ENCODE measurements at places on chromosomes 11 and 22.
A peak's percentile ranks its signal among the peaks of the same experiment; 100 is the strongest.

DNA sequence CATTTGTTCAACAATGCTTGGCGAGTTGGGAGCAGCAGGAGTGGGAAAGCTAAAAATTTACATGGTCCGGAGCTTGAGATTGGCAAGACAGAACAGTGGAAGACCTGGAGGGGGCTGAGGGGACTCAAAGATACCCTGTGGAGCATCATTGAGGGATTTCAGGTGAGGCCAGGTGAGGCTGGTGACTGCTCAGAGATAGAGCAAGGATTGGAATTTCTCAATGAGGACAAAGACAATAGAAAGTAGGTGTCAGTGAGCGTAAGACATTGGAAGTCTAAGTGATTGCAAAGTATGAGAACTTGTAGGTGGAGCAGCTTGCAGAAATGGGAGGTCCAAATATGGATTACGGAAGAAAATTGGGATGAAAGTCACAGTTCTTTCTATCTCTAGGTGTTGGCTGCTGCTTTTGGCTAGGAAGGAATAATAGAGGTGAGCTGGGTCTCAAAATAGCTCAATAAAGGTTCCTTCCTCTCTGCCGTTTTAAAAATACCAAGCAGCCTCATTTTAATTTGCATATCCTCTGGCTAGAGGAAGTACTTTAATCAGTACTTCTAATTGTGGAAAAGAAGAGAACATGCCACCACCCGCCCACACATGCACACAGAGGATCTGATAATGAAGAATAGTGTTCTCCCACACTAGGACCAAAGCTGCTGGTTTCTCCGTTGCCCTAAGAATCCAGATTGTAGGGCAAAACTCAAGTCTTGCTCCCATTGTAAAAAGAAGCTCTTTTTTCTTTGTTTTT is 41.8 kb upstream of the SORL1-AS1 start:
- no peak for DNase-seq

- DNase-seq: peak; percentile 15
Observed at GRCh38 chr11:33835143-33835878, 56.6 kb downstream of the LMO2 start.

DNA sequence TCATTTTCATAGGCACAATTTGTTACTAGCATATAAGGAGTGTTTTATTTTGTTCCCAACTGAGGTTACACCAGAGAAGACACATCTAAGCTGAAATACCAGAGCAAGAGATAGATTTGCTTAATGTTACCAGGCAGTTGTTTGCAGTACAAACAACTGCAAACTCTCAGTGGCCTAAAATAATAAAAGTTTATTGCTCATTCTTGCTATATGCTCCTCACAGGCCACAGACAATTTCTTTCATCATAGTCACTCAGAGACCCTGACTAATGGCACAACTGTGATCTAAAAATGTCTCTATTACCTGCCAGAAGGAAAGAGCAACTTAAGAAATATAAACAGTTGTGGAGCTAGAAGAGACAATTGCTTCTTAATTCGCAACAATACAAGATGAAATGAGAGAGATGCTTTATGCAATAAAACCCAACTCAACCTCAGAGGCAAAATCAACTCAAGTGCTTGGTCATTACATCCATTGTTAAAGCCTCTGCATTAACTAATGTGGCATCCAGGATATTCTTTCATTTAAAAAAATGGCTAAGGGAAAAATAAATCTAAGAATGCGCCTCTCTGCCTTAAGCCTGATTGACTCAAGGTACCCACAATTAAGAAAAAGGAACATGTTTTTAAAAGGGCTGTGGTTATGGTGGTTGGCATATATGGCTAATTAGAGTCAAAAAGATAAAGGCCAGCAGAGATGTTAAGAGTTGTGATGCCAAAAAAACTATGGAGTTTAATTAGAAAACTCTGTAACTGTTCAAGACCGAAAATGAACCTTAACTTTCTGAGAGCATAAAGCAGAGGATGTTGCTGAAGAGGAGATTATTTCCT is 103.7 kb downstream of the CD44 start:
- DNase-seq: no peak

DNA sequence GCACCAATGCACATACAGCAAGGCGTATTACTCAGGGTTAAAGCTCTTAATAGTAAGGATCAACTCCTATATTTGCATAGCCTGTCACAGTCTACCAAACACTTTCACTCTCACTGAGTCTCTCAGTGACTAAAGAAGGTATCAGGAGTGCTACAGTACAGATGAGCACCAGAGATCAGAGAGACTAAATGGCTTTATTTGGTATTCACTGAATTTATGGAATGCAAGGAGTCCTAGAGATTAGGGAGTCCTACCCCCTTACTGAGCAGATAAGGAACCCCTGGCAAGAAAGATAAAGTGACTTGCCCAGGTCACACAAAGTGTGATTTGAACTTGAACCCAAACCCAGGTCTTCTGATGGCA is 396.4 kb upstream of the CCDC90B start:
- no peak for DNase-seq

DNA sequence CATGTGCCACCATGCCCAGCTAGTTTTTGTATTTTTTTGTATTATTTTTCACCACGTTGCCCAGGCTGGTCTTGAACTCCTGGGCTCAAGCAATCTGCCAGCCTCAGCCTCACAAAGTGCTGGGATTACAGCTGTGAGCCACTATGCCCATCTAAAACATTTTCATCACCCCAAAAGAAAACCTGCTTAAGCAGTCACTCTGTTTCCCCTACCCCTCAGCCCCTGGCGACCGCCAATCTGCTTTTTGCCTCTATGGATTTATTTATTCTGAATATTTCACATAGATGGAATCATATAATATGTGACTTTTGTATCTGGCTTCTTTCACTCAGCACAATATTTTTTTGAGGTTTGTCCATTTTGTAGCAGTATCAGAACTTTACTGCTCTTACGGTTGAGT is 18.6 kb upstream of the P2RY2 start:
- no peak for DNase-seq

GRCh38 chr11:45264839-45265515 is 21.2 kb downstream of the SYT13 start:
- no peak for DNase-seq

- DNase-seq: no peak
Observed at GRCh38 chr11:124761301-124762104, 587 bp downstream of the ESAM start.

GRCh38 chr11:61862714-61863547 is 28.4 kb downstream of the FADS3 start:
- no peak for DNase-seq

DNA sequence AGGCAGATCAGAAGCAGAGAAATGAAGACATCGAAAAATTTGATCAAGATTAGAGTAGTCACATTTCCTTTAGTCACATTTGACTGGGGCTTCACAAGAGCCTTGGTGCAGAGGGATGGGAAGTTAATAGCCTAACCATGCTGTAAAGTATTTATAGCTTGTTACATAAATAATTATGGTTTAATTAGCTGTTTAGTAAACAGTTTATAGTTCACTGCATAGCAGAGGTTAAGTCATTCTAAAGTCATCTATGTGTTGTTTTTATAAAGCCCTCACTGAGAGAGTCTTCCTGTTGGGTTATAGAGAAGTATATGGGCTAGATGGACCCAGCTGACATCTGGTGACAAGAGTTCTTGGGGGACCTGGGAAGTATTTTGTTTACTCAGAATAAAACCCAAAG is 47.1 kb downstream of the INSC start:
- no peak for DNase-seq

DNA sequence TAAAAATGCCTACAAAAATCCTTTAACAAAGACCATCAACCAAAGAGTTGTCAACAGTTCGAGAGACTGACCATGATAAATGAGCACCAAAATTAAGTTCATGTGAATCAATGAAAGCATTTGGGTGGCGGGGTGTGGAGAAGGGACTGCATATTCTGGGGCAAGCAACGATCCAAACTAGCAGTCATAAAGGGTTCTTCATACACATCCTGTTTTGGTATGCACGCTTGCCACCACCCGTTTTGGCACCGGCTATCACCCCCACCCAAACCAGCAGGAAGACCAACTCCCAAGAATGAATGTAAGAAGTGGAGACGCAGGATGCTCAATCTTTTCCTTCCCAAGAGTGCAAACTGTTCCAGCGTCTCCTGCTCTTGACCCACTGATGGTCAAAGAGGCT is 80.8 kb downstream of the SGSM3 start:
- no peak for DNase-seq

DNA sequence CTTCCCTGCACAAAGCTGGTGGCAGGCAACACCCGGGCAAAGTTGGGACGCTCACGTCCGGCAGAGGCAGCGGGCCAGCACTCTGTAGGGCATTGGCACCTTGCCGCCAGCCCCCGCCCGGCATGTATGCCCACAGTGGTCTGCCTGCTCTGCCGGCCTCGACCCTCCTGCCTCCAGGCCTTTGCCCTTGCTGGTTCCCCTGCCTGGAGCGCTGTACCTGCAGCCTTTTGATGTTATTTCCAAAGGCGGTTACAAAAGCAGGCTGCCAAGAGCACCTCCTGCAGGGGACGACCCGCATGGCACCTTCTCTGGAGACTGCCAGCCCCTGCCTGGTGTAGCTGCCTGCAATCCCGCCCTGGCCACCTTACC is 56.5 kb upstream of the SHISAL1 start:
- peak; percentile 77 for DNase-seq

GRCh38 chr11:12768726-12769673 is 94.8 kb downstream of the TEAD1 start:
- no peak for DNase-seq

DNA sequence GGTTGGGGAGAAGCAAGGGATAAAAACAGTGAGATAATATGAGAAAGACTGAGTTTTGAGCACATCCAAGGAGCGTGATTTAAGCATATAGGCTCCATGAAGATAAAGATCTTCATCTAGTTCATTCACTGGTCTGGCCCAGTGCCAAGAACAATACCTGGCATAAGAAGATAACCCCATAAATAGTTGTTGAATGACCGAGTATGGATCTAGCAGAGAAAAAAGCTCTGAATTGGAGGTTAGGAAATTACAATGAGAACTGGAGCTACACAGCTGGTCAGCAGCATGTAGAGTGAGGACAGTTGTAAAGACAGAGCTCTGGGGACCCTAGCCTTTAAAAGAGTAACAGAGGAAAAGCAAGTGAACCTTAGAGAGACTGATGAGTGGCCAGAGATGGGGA is 33.0 kb upstream of the PAK1 start:
- no peak for DNase-seq

DNA sequence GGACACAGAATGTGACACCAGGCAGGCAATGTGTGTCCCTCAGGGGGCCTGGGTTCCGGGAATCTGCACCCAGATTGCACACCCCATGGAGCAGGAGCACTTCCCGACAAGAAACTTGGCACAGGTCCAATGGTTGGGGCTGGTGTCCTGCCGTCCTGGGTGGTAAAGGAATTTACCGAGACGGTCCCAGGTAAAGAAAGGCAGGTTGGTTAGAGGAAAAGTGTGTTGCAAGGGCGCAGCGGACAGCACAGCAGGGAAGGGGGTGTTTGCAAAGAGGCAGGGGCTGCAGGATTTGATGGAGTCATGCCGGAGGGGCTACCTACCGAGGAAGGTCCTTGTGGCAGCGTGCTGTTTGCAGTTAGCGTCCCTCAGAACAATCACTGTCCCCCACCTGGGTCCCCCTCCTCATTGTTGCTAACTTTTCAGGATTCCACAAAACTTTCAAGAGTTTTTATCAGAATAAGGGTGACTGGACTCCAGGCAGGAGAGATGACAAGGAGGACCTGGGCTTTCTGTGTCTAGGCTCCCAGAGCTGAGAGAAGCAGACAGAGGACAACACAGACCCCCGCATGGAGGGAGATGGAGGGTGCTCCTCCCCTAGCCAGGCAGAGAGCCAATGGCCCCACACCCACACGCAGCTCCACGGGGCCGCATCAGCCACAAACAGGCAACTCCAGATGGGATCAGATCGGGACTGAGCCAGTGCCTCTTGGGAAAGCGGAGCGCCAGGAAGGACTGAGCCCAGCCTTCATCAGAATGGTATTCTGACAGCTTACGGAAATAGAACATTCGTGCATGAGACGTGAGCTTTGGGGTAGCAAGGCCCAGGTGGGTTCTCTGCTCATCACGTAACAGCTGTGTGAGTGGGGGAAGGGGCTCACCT is 1423.9 kb downstream of the BRD1 start:
- DNase-seq: no peak

GRCh38 chr11:36425561-36426081 is 84.5 kb downstream of the TRAF6 start:
- DNase-seq: no peak

DNA sequence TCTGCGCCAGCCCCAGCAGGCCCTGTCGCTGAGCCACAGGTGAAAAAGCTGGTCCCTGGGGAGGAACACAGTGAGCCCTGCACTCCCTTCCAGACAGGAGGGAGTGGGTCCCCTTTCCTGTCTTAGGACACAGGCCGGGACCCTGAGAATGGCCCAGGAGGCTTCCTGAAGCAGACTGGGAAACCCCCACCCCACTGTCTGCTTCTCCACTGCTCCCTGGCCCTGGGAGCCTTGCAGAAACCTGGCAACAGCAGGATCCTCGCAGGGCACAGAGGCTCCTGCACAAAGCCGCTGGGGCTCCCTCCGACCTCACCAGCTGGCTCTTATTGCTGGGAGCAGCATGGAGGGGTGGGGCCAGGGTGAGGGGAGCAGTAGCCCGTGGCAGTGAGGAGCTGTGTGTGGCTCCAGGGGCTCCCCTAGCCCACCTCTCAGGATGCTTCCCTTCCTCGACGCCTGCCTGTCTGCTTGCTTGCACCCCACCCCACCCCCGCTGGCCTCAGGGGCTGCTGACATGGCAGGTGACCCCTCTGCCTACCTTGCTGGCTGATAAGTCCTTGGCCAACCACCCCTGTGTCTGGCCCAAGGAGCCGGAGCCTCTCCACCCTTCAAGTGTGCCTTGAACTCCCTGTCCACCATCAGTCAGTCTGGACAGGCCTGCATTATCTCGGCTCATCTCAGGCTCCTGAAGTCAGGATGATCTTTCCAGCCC is 72.1 kb upstream of the KCNQ1OT1 start:
- DNase-seq: no peak

GRCh38 chr22:47384977-47385376 is 622.5 kb downstream of the TBC1D22A start:
- no peak for DNase-seq

- DNase-seq: no peak
Observed at GRCh38 chr22:42881982-42882656, 25.0 kb upstream of the ARFGAP3 start.

GRCh38 chr22:37887584-37888378 is 18.3 kb upstream of the MICALL1 start:
- DNase-seq: peak; percentile 97

DNA sequence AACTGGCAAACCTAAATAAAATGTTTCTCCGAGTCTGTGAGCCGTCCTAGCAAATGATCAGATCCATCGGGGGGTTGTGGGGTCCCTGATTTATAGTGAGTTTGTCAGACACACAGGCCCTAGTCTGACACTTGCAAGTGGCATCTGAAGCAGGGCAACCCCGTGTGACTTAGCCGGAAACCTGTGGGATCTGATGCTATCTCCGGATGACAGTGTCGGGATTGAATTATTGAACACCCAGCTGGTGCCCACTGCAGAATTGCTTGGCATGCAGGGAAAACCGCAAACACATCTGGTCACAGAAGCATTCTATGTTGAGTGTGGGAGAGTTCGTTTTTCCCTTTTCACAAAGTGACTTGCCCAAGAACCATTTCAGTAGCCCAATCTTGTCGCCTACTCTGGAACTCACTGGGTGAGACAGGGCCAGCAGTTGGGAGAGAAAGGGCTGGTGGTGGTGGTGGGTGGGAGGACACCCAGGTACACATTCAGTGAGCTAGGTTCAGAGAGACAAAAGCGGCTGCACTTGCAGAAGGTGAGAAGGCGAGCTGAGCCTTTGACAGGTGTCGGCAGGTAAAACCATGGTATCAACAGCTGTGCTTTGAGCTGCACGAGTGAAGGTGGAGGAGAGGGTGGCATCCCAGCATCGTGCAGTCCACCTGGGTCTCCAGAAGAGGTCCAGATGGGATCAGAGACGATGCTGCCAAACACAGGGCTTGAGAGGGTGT is 33.7 kb upstream of the B3GAT1 start:
- DNase-seq: no peak
